Karpas-422 (cell line): ENCODE measurements at places on chromosomes 1 and 21. TPM values are rescaled to one million over a fixed set of nuclear protein-coding genes. Genes with fewer than 3 reads are reported as not detected.
A peak's percentile ranks its signal among the peaks of the same experiment; 100 is the strongest.

Gene TTC22
- total RNA-seq, result not detected in 2 replicates

Gene EFCAB7
- total RNA-seq, result 10.9 and 20.0 TPM in 2 replicates

Gene KCND3
- not detected in 2 replicates for total RNA-seq

Gene PER3
- total RNA-seq, result 0.51 and 3.5 TPM in 2 replicates

Gene CAMK2N1
- not detected in 2 replicates for total RNA-seq

Gene ACKR1
- not detected in 2 replicates for total RNA-seq

Gene C8A
- not detected in 2 replicates for total RNA-seq

Gene RIMKLA
- total RNA-seq, result 1.1 and 2.1 TPM in 2 replicates

DNA sequence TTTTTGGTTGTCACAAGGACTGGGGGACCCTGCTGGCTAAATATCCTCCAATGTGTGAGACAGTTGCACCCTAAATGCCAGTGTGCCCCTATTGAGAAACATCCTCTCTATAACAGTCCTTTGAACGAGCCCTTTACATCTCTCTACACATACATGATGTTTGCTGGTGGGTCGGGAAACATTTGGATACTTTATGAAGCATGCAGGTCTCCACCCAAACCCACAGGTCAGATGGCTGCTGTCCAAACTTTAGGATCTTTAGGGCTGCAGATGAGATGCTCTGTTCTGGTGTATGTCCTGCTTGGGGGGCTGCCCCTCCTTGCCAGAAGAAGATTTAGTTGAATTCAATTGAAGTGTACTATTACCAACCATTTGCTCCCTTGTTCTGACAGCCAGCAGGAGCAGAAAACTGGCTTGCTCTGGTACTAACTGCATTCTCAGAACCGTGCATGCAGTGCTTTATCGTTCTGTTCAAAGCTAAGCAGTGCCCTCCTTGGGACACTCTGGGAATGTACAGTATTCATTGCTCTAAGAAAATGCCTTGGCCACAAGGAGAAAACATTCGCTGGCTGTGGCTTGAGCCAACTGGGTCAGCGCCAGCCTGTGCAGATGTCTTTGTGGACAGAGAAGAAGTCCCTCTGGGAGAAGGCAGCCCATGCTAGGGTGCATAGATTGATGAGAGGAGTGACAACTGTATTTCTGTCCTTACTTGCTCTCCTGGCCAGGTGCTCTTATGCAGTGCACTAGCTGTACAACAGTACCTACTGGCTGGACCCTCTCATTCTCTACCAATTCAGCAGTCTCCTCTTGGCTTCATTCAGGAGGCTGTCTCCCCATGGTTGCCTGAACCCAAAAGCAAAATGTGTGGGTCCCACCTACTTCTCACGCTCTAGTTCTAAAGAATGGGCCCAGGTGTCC lies 61.4 kb upstream of the DIRAS3 start:
- no peaks in the 10 kb centered on the region for H3K36me3 ChIP-seq
- H3K27me3 ChIP-seq, result no peaks in the 10 kb centered on the region
- DNase-seq, result peak; percentile 54
- no peak overlapping the region for H3K27ac ChIP-seq
- no peaks in the 10 kb centered on the region for H3K4me1 ChIP-seq
- no peak overlapping the region for H3K4me3 ChIP-seq

DNA sequence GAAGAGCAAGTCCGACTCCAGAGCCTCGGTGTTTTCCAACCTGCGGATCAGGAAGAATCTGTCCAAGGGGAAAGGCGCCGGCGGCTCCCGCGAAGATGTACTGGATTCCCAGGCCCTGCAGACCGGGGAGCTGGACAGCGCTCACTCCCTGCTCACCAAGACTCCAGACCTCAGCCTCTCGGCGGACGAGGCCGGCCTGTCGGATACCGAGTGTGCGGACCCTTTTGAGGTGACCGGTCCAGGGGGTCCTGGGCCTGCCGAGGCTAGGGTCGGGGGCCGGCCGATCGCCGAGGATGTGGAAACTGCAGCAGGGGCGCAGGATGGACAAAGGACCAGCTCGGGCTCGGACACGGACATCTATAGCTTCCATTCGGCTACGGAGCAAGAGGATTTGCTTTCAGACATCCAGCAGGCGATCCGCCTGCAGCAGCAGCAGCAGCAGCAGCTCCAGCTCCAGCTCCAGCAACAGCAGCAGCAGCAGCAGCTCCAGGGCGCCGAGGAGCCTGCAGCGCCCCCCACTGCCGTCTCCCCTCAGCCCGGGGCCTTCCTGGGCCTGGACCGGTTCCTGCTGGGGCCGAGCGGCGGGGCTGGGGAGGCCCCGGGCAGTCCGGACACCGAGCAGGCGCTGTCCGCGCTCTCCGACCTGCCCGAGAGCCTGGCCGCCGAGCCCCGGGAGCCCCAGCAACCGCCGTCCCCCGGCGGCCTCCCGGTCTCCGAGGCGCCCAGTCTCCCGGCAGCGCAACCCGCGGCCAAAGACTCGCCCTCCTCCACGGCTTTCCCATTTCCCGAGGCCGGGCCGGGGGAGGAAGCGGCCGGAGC lies 827 bp downstream of the FMN2 start:
- H3K4me1 ChIP-seq, result no peaks in the 10 kb centered on the region
- H3K36me3 ChIP-seq, result no peaks in the 10 kb centered on the region
- no peaks in the 10 kb centered on the region for H3K27me3 ChIP-seq

GRCh38 chr1:157090771-157091170 lies 8.8 kb downstream of the ETV3L start:
- no peak overlapping the region for H3K27ac ChIP-seq
- H3K4me1 ChIP-seq, result no peaks in the 10 kb centered on the region
- H3K27me3 ChIP-seq, result no peaks in the 10 kb centered on the region
- H3K4me3 ChIP-seq, result no peak overlapping the region

GRCh38 chr1:7388488-7389185 lies 382.5 kb upstream of the VAMP3 start:
- no peaks in the 10 kb centered on the region for H3K27me3 ChIP-seq
- H3K36me3 ChIP-seq, result no peaks in the 10 kb centered on the region
- no peak for DNase-seq

DNA sequence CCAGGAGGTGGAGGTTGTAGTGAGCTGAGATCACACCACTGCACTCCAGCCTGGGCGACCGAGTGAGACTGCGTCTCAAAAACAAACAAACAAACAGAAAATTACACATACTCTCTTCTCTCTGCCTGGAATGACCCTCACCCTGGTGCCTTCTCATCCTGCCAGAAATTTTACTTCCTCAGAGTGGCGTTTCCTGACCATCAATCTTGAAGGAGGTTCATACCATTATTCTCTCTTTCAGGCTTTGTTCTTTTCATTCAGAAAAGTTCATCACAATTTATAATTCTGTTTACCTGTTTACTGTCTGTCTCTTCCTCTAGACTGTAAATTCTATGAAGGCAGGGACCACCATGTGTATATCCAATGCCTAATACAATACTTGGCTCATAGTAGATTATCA lies 79.3 kb downstream of the RPS6KA1 start:
- H3K4me3 ChIP-seq, result no peak overlapping the region
- no peak overlapping the region for H3K27ac ChIP-seq
- H3K27me3 ChIP-seq, result no peaks in the 10 kb centered on the region
- H3K36me3 ChIP-seq, result no peaks in the 10 kb centered on the region
- peaks cover 6% of the 10 kb centered on the region for H3K4me1 ChIP-seq

DNA sequence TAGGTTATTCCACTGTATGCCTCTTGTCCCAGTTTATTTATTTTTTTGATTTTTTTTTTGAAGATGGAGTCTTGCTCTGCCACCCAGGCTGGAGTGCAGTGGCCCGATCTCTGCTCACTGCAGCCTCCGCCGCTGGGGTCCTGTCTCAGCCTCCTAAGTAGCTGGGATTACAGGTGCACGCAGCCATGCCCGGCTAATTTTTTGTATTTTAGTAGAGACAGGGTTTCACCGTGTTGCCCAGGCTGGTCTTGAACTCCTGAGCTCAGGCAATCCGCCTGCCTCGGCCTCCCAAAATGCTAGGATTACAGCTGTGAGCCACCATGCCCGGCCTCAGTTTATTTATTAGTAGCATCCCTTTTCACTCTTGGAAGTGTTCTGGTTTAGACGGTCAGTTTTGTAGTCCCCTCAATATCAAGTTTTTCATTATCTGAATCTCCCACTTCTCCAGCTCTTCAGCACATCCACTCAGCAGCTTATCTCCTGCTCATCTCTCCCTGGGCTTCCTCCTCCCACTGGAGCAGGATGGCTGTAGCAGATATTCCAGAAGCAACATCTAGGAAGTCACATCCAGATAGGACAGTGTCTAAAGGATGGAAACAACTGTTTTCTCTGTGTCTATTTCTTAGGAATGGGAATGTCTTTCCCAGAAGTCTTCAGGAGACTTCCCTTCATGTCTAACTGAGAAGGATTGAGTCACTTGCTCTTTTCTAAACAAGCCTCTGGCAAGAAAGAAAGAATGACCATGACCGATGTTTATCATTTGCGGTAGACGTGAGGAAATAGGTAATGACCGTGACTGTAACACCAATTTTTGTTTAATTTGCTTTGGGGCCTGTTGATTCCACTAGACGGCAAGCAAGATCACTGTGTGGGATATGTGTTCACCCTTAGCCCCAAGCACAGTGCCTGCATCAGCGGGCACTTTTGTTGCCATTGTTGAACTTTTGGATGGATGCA lies 14.4 kb downstream of the CCDC190 start:
- H3K4me3 ChIP-seq, result no peak overlapping the region
- no peaks in the 10 kb centered on the region for H3K4me1 ChIP-seq
- no peaks in the 10 kb centered on the region for H3K36me3 ChIP-seq
- DNase-seq, result no peak

DNA sequence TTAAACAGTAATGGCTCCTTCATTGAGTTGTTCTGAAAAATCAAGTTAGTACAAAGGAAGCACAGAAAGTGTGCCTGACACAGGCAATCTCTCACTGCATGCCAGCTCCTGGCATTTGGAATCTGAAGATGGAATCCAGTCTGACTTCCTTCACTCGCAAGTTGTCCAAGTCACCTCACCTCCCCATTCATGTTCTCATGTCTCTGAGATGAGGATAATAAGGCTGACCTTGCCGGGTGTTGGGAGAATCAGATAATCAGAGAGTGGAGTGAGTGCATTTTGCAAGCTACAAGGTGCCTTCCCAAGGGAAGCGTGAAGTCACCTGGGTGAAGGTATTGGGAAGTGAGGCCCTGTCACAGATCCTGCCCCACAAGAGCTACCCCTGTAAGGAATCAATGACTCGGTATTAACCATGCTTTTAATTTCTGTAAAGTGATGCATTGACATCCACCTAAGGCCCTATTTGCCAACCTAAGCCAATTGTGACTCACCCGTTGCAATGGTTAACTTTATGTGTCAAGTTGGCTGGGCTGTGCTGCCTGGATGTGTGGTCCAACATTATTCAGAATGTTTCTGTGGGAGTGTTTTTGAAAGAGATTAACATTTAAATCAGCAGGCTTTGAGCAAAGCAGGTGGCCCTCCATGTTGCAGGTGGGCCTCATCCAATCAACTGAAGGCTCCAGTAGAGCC lies 62.5 kb upstream of the TARBP1 start:
- H3K27ac ChIP-seq, result no peak overlapping the region
- H3K36me3 ChIP-seq, result no peaks in the 10 kb centered on the region
- H3K4me3 ChIP-seq, result no peak overlapping the region
- no peak for DNase-seq
- no peaks in the 10 kb centered on the region for H3K4me1 ChIP-seq
- no peaks in the 10 kb centered on the region for H3K27me3 ChIP-seq

GRCh38 chr1:197063212-197063611 lies 3.8 kb downstream of the F13B start:
- H3K4me1 ChIP-seq, result no peaks in the 10 kb centered on the region
- H3K36me3 ChIP-seq, result no peaks in the 10 kb centered on the region
- H3K27ac ChIP-seq, result no peak overlapping the region
- H3K4me3 ChIP-seq, result no peak overlapping the region
- no peak for DNase-seq
- H3K27me3 ChIP-seq, result no peaks in the 10 kb centered on the region

DNA sequence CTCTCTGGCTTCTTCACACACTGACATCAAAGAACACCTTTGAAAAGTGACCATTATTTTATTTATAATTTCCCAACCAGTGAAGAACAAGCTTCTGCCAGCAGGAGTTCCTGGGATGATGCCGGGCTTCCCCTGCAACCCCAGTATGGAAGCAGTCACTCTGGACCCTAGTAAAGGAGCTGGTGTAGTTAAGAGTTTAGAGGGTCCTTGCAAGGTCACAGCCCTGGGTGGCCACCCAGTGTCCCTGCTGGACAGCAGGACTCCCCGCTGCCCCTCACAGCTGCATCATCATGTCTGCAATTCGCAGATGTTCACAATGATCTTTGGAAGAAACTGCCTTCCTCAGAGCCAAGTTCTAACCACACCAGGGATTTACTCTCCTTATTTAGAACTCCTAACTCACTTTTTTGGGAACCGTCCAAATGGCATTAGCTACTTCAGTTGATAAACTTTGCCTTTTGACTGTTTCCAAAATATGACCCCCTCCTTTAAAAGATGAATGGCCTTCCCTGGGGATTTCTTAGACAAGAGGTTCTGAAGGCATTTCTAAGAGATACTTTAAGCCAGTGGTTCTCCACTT lies 90.6 kb downstream of the HIVEP3 start:
- H3K4me1 ChIP-seq, result peaks cover 20% of the 10 kb centered on the region
- H3K36me3 ChIP-seq, result no peaks in the 10 kb centered on the region
- no peak overlapping the region for H3K4me3 ChIP-seq
- no peak overlapping the region for H3K27ac ChIP-seq
- no peaks in the 10 kb centered on the region for H3K27me3 ChIP-seq

GRCh38 chr1:101178688-101179491 lies 57.9 kb upstream of the S1PR1 start:
- H3K4me1 ChIP-seq, result no peaks in the 10 kb centered on the region
- no peaks in the 10 kb centered on the region for H3K27me3 ChIP-seq
- H3K27ac ChIP-seq, result no peak overlapping the region
- no peaks in the 10 kb centered on the region for H3K36me3 ChIP-seq

DNA sequence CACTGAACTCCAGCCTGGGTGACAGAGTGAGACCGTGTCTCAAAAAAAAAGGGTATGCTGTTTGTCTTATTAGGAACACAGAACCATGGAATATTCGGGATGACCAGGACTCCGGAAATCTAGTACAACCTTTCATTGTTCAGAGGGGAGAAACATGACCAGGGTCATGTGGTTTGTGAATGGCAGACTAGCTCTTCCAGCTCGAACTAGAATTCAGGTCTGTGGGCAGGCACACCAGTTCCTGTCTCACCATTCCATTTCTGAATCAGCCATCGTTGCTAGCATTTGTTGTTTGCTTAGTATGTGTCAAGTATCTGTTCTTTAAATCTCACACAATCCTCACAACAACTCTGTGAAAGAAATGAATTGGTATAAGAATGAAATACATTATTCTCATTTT lies 50.9 kb downstream of the MDM4 start:
- H3K27ac ChIP-seq, result no peak overlapping the region
- 0 out of 2 replicates have a peak, but pooled peaks cover 5% of the 10 kb centered on the region for H3K36me3 ChIP-seq
- H3K4me1 ChIP-seq, result peaks cover 21% of the 10 kb centered on the region
- no peaks in the 10 kb centered on the region for H3K27me3 ChIP-seq
- no peak for DNase-seq

DNA sequence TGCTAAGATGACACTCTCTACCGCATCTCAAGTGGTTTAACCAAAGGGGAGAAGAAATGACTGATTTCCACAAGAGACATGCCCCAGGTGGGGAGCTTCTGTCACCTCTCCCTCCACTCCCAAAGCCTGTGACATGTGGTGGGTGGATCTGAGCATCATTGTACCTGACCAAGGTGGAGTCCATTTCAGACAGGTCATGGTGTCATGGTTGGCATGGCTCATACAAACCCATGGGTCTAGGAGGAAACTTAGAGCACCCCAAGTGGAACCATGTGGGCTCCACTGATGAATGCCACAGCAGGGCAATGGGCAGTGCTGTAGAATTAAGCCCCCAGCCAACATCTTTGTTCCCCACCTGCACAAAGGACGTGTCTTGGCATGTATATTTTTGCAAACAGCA lies 131.5 kb upstream of the EDN2 start:
- H3K27me3 ChIP-seq, result no peaks in the 10 kb centered on the region
- no peak for DNase-seq
- H3K36me3 ChIP-seq, result no peaks in the 10 kb centered on the region
- peaks cover 6% of the 10 kb centered on the region; the same call in 1 of the 2 replicates for H3K4me1 ChIP-seq
